AG04450 (cell line): ENCODE measurements at places on chromosomes 6 and 20.

DNA sequence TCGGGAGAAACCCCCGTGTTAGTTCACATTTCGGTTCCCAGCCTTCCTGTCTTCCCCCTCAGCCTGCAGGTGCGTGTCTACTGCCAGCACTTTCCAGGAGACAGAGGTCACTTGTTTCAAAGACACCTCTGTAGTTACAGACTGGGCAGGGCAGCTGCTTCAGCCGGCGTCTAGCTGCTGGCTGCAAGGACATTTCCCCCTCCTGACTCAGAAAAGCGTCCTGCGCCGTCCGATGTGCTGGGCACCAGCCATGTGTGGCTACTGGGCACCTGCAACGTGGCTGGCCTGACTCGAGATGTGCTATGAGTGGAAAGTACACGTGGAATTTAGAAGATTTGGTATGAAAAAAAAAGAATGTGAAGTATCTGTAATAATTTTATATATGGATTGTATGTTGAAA, 37.6 kb downstream of the RRBP1 start:
- no peak for DNase-seq

GRCh38 chr6:9675122-9675521, 739.8 kb downstream of the TFAP2A start:
- DNase-seq, result no peak

DNA sequence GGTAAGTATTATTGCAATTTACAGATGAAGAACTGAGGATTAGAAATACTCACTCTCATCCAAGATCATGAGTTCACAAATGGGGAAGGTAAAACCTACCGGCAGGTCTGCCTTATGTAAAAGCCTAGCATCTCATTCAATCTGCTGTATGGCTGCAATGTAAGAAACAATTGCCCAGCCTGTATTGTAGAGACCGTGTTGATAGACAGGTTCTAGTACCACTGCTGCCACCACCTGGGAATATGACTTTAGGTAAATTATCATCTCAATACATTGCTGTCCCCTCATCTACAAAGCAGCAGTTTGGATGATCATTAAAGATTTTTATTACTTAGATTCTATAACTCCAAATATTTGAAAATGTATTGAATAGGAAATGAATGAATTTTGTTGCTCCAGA, 23.3 kb upstream of the ARHGAP18 start:
- DNase-seq, result no peak

- no peak for DNase-seq
These were observed 65.5 kb upstream of the BHLHE23 start for GRCh38 chr20:63072231-63072791.

GRCh38 chr6:24655215-24655614, 9.2 kb upstream of the KIAA0319 start:
- no peak for DNase-seq

DNA sequence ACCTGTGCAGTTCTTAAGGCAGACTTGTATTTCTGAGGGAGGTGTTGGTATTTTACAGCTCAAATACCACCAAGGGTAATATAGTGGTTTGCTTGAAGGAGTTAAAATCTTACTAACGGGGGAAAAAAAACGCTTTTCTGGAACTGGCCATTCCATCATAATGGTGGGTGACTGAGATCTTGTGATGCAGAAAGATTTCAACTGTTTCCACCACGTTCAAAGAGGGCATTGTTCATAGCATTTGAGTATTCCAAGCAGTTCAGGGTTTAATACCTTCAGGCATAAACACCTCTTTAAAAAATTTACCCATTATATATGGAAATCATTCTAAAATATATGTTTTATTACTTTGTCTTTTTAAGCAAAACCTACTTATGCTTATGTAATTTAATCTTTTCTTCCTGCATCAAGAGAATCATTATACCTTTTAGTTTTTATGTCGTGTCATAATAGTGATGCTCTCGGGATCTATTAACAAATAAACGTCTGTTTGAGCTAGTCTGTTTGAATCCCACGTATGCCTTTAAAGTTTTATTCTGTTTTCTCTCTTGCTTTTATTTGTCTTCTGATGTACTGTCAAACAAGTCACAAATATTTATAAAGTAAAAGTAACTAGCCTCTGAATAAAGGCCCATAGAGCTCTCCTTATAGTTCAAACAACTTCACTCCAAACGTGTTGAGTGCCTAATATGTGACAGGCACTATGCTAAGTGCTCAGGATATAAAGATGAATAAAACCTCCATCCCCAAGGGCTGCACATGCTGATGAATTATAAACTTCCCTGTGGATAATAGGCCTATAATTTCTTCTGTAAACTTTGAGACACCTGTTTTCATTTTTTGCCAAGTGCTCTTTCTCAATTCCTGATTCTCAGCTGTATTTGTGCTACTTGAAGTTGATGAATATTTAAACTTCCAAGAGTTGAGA, 298.8 kb upstream of the FERMT1 start:
- no peak for DNase-seq

DNA sequence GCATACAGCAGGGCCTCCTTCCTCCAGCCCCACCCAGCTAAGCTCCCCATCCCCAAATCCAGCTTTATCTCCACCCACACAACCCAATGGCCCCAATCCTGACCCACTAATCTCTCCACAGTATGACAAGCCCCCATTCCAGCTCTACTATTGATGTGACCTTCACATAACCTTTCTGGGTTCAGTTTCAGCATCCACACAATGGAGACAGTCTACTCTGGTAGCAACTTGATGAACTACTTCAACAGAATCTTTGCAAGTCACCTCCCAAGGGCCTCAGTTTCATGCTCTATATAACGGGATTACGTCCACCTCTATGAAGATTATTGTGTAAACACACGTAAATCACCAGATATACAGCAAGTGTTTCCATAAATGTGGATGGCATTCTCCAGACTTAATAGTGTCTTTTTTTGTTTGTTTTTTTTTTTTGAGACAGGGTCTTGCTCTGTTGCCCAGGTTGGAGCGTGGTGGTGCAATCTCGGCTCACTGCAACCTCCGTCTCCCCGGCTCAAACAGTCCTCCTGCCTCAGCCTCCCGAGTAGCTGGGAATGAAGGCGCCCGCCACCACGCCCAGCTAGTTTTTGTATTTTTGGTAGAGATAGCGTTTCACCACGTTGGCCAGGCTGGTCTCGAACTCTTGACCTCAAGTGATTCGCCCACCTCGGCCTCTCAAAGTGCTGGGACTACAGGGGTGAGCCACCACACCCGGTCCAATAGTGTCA, 1.4 kb downstream of the AHCY start:
- no peak for DNase-seq

DNA sequence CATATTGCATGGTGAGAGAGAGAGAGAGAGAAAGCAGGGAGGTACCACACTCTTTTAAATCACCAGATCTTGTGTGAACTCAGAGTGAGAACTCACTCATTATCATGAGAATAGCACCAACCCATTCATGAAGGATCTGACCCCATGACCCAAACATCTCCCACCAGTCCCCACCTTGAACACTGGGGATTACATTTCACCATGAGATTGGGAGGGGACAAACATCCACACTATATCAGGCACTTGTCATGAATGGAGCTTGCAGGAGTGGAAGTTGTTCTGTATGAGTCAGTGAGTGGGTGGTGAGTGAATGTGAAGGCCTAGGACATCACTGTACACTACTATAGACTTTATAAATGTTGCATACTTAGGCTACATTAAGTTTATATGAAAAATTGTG, 47.7 kb upstream of the RNF182 start:
- peak; percentile 10 for DNase-seq

DNA sequence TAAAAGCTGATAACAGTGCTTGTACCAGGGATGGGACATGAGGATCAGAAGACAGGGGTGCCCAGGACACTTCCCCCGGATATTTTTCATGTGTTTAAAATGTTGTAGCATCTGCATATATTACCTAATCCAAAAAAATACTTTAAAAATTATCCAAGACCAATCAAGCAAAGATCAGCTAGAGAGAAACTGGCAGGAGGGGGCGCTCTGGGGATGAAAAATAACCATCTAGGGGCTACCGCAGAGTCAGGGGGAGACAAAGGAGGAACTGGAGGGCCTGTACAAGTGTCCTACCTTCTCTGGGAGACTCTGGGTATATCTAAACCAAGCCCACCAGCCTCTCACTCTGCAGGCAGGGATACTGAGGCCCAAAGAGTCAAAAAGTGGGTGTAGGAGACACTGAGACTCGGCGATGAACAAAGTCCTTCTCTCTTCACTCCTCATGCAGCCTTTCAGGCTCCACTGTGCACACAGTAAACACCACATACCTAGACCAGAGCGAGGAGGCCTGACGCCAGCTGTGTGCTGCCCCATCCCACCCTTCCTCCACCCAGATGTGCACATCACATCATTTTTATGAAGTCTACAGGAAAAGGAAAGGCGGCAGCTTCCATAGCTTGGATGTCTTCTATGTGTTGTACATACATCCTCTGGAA, 9.8 kb downstream of the RIMS4 start:
- DNase-seq, result no peak

DNA sequence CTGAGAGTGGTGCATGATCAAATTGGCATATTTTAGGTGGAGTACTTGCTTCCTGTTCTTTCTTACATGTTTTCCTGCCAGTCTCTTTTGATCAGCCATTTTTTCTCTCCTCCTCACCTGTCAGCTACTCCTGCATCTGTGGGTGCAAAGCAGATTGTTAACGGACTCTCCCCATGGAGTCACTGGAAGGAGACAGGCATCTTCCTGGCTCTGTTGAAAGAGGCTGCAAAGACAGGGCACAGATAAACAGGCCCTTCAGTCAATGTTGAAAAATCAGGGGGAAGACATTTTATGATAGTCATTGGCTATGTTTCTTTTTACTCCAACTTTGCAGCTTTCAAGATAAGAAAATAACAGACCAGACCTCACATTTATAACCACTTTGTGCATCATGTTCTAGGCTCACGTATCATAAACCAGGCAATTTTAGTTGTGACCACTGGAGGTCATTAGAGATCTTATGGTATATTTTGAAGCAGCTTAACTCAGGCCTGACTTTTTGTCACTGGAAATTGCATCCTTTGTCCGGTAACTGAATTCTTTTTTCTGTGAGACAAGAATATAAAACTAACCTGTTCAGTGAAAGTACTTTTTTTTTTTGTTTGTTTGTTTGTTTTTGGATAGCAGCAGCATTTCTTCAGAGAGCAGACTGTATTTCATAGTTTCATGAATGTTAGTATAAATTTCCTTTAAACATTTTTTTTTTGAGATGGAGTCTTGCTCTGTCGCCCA, 20.1 kb downstream of the ECT2L start:
- DNase-seq, result peak; percentile 33

- no peak for DNase-seq
These were observed 19.1 kb upstream of the SIRPG start for GRCh38 chr20:1676650-1677049.

DNA sequence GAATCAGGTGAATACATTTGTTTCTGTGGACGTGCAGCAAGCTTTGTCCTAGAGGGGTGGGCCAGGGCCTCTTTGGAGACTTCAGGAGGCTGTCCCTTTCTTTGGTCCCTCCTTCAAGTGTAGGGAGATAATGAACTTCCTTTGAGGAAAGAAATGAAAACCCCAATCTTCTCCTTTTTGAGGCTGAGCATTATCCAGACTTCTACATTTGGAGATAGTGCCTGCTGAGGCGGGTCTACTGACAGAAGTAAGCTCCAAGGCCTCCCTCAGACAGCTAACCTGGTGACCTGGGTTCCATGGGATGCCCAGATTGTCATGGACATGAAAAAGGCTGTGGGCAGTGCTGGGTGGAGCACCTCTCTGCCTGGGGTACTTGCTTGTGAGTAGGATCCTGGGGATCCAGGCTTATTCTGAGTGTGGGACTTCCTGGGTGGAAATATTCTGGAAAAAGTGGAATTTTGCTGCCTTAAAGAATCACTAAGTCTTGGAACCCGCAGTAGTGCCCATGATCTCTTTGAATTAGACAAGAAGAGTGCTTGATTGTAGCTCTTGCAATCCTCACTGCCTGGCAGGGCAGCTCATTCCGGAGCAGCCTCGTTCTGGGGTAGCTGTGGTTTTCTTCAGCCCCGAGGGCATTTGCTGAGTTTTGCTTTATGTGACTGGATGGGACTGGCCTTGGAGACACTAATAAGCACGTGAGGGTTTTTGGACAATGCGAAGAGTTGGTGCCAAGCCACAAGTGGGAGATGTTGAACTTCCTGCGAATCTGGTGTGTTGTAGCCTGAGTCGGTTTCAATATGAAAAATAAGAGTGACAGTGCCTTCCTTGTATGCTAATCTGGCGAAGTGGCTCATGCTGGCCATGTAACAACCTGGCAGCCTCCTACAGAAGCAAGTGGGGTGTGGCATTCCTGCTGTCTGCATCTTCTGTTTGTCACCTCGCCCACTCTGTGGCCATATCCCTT, 28.1 kb downstream of the SNRNP48 start:
- DNase-seq, result no peak

DNA sequence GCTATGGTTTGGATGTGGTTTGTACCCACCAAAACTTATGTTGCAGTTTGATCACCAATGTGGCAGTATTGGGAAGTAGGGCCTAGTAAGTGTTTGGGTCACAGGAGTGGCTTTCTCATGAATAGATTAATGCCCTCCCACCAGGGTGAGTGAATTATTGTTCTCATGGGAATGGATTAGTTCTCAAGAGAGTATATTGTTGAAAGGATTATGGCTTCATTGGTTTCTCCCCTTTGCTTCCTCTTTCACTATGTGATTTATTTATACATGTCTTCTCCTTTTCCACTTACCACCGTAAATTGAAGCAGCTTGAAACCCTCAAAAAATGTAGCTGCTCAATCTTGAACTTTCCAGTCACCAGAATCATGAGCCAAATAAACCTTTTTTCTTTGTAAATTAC, 10.8 kb downstream of the UFL1 start:
- no peak for DNase-seq

DNA sequence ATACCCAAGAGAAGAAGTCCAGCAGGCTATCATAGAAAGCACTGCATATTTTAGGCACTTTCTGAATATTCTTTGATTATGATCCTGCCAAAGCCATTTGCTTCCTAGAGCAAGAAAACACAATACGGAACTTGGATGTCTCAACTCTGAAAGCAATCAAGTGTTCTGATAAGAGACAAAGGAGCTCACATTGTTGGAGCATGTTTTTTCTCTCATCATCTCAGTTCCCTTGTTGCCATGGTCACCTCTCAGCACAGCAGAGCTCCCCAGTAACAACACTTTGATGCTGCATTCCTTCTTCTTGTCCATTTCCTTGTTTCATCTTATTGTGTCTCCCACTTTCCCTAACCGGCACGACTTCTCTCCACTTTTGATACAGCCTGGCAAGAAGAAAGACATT, 168.7 kb upstream of the FUT9 start:
- DNase-seq, result no peak

DNA sequence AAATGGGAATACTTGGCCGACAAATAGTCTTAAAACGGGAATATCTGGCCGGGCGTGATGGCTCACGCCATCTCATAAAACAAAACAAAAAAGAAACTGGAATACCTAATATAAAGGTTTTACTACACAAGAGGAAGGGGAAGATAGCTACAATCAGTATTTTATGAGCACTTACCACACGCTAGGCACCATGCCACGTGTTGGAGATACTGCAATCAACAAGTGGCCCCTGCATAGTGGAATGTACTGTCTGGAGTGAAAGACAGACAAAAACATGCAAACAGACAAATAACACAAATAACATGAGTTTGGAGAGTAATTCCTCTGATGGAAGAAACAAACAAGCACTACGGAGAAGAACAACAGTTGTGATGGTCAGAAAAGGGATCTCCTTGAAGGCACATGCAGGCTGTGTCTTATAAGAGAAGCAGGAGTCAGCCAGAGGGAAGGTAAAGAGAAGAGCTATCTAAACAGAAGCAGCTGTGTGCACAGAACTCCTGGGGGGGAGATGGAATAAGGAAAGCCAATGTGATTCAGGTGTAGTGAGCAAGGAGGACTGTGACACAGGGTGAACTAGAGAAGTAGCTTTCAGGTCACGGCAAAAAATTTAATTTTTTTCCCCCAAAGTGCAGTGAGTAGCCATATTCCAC, 39.1 kb upstream of the AKIRIN2 start:
- no peak for DNase-seq

- DNase-seq, result no peak
These were observed 266.3 kb downstream of the PTPRT start for GRCh38 chr20:42923348-42923918.

GRCh38 chr20:60718743-60719480, 533.1 kb upstream of the CDH4 start:
- DNase-seq, result no peak
